AG08395 (cell line): ENCODE measurements at places on chromosomes 4 and X.
A peak's percentile ranks its signal among the peaks of the same experiment; 100 is the strongest.

DNA sequence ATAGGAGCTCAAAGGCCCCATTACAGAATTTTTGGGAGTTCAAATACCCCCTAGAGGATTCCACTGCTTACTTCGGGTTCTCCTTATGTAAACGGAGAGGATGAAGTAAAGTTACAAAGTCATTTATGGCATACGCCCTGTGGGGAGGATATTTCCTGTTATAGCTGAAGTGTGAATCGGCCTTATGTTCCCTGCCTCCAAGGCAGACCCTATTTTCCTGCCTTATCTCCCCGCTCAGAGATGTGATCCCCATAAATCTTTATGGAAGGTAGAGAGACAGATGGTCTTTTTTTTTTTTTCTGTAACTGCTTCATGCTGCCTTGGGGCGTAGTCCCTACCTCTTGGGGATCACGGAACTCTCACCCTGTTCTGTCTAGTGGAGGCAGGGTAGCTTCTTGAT, 56.0 kb upstream of the DHX15 start:
- no peak for DNase-seq

DNA sequence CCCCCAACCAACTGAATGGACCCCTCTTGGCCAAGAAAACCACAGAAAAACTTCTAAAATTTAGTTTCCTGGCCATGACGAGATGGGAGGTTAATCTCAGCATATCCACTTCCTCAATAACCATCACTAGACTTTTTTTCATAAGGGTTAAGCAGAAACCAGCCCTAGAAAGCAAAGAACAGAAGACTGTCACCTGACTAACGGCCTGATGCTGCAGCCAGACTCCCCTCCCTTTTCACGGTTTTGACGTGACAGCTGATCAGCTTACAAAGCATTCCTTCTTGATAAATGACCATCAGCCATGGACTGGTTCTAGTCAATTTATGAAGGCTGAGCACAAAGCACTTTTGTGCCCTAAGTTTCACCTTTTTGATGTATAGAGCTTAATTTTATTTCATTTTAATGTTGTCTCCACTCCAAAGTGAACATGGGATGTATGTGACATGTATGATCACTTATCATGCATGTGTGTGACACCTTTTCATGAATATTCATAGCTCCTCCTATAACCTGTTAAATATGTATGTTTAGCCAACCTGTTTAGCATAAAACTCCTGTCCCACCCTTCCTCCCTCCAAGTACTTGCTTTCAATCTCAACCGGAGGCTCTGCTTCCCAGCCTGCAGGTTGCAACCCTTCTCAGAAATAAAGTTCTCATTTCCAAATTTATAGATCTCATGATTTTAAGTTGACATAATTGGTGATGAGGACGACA, 56.3 kb downstream of the SERTM2 start:
- no peak for DNase-seq

- DNase-seq = no peak
Observed at GRCh38 chr4:109914322-109914721, 1.6 kb downstream of the EGF start.

GRCh38 chrX:15976396-15976795, 121.8 kb upstream of the AP1S2 start:
- no peak for DNase-seq

- DNase-seq = no peak
Observed at GRCh38 chrX:155998116-155998515, 620 bp downstream of the IL9R start.

GRCh38 chrX:124421898-124422655, 75.7 kb downstream of the SH2D1A start:
- DNase-seq = no peak

DNA sequence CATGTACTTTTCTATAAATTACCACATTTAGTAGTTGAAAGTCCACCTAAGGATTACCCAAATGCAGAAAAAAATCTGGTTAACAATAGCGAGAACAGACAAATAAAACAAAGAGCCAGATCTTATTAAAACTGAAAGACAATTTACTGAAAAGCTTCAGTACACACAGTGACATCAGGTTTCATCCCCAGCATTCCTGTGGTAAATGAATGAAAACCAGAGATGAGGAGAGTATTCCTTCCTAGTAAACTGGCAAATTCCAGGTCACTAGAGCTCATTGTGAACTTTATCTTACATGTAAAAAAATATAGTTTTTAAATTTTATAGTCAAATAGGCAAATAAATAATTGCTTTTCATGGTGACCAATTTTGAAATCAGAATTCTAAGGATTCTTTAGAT, 1290.5 kb downstream of the ADGRL3 start:
- DNase-seq = no peak

- DNase-seq = no peak
Observed at GRCh38 chr4:127261476-127261875, 371.3 kb upstream of the INTU start.

DNA sequence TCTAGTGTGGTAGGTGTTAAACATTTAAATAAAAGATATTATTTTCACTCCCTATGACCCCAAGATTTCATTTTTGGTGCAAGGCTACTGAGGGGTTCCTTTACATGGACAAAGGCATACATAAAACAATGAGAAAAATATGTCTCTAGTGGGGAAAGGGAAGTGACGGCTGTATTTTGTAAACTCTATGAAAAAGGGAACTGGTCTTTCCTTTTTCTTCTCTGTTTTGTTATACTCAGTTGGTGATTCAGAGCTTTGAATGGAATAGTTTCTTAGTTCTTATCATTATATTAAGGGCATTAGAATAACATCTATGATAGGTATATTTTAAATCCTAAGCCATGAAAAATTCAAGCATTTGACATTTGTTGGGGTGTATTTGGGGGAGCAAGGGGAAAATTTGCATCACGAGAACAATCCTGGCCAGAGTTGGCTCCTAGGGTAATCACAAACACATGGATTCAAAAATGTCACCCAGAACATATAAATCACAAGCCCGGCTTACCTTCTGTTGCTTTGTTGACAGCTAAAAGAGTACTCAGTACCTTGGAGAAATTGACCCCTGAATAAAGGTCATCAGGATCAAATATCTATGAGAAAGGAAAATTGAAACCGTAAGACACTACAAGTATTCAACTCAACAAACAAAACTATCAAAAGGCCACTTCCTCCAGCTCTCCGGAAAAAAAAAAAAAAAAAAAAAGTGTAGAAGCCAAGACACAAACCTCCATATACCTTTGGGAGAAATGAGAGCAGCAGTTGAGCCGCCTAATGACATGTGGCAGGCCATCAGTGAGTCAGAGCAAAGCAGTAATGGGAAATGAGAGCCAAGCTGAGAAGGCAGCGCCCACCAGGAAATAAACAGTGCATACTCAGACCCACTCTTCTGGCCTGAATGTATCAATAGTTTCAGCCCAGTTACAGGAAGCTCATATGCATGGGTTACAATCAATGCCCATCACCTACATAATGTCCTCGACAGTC, 33.4 kb downstream of the ARHGEF6 start:
- no peak for DNase-seq

- DNase-seq = no peak
Observed at GRCh38 chr4:20496068-20496467, 204.2 kb upstream of the PACRGL start.

DNA sequence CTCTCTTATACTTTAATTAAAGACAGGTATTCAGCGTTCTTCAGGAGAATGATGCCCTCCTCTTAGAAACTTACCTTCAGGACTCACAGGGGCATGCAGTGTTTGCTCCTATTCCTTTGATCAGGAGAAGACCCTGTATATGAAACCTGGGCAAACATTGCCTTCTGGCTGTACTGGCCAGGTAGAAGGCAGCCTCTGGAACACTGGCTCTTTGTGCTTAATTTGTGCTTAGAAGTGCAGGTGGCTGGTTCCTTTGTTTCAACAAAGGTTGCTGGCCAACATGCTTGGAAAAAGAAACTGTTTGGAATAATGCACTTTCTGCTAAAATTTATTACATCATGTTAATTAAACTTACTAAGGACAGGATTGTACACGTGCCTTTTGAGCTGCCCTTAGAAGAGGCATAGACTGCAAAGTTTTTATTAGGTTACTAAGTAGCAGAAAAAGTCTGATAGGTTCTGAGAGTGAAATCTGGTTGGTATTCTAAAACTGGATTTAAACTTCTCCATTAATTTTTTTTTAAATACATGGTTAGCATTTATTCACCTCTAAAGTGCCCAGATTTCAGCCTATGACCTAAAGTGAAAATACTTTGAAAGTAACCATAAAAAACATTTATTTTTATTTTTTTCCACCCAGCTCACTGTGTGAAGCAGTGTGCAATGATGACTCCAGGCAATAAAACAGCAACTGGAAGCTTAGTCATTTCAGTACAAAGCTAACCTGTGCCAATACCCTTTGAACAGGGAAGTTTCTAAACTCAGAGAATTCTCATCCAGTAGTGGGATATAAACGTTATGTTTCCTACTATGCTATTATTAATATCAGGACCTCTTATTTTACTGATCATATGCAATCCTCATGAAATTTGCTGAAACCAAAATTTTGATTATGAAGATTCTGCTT, 11.3 kb downstream of the RASSF6 start:
- no peak for DNase-seq

- no peak for DNase-seq
Observed at GRCh38 chr4:161856711-161857326, 307.0 kb downstream of the FSTL5 start.

GRCh38 chr4:41620594-41621256, 82.8 kb downstream of the LIMCH1 start:
- DNase-seq = no peak

GRCh38 chr4:119518230-119518892, 110.2 kb downstream of the PDE5A start:
- DNase-seq = no peak

- DNase-seq = no peak
Observed at GRCh38 chrX:154408659-154409221, 314 bp downstream of the DNASE1L1 start.

DNA sequence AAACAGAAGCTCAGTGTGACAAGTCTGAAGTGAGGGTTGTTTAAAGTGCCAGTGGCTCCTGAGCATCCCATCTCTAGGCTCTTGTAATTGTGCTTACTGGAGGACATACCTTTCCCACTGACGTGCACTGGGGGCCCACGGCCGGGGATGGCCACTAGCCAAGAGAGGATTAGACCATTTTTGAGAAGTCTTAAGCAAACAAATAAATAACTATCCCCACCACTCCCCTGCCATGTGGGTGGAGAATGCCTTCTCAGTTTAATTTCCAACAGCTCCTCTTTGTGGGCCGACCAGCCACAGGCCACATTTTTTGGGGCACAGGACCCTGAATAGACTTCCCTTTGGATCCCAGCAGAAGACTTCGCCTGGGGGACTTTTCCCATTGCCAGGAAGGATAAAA, 125.0 kb upstream of the MSX1 start:
- DNase-seq = no peak

GRCh38 chrX:23938690-23939089, 30.9 kb downstream of the CXorf58 start:
- no peak for DNase-seq

DNA sequence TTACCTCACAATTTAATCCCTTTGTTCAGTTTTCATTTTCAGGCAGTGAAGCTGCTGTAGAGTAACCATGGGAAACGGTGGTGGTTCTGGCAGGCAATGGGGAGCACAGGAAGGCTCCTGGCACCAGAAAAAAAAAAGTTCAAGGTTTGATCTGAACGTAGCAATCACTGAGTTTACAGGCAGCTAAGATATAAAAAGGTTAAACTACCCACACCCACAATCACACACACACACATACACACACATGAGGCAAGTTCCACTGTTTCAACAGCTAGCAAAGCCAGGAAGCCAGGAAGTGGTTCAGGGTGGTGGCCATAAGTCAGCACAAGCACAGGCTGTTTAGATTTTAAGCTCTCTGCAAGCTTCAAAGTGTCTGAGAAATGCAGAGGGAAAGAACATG, at the start of gene SULT1B1:
SULT1B1 (minus strand) TSS at position 166 of the 400 bp plus-strand sequence. CDS start 5,403 bp downstream, outside the sequence.
- DNase-seq = no peak

GRCh38 chr4:183681119-183681518, 22.0 kb downstream of the TRAPPC11 start:
- no peak for DNase-seq

GRCh38 chrX:19256986-19257385, 86.7 kb upstream of the PDHA1 start:
- no peak for DNase-seq

DNA sequence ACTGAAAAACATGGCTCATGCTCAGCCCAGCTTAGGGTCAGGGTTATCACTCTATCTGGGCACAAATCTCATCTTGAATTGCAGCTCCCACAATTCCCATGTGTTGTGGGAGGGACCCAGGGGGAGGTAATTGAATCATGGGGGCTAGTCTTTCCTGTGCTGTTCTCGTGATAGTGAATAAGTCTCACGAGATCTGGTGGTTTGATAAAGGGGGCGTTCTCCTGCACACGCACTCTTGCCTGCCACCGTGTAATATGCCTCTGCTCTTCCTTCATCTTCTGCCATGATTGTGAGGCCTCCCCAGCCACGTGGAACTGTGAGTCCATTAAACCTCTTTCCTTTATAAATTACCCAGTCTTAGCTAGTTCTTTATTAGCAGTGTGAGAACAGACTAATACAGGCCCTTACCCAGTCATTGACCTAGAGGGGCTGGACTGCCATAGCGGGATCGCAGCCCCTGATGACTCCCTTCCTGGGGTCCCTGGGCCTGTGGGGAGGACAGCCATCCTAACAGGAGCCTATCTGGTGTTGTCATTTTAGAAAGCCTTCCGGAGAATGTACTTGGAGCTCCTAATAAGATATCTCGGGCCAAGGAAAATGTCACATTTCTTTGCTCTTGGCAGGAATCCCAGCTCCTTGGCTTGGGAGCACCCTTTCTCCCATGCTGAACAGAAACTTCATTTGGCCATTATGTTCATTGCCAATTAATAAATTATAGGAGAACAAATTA, 112.6 kb downstream of the PHKA2 start:
- no peak for DNase-seq

DNA sequence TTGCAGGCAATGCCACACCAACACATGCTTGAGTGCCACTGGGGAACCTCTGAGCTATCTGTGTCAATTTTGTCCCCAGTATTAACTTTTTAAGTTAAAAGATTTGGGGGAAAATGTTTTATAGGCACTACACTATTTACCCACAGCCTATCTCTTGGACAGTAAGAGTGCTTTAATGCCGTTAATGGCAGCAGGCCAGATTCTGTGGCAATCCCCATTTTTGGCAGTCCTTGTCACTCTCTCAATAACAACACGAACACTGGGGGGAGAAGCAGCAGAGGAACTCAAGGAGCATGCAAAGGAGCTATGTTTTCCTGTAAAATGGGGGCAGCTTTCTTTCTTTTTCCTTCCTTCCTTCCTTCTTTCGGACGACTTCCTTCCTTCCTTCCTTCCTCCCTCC, 168.6 kb downstream of the NSUN7 start:
- DNase-seq = peak; percentile 75

GRCh38 chr4:8540991-8541390, 39.2 kb upstream of the GPR78 start:
- DNase-seq = no peak

DNA sequence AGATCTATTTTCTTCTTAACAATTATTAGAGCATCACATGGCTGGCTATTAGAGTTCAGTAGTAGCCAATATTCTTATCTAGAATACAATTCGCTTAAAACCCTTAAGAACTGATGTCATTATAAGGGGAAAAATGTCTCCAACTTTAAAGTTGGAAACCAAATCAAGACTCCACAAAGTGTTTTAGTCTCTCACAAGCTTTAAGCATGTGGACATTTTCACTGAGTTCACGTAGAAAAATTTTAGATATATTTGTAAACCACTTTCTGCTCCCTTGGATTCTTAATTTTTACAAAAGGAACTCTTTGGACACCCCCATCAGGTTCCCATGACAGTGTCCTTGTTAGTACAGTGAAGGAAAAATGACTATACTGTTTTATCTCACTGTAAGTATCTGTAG, 123.9 kb upstream of the NAP1L5 start:
- DNase-seq = no peak

- no peak for DNase-seq
Observed at GRCh38 chrX:135737366-135738071, 24.1 kb downstream of the CT45A1 start.

- no peak for DNase-seq
Observed at GRCh38 chr4:39367166-39367565, 1.0 kb upstream of the RFC1 start.
